ENCODE measurements at places on chromosomes 13 and 19. TPM values are rescaled to one million over a fixed set of nuclear protein-coding genes. Genes with fewer than 3 reads are reported as not detected.

GRCh38 chr13:50122455-50122854 is 107.2 kb downstream of the KCNRG start:
- no peak for DNase-seq

DNA sequence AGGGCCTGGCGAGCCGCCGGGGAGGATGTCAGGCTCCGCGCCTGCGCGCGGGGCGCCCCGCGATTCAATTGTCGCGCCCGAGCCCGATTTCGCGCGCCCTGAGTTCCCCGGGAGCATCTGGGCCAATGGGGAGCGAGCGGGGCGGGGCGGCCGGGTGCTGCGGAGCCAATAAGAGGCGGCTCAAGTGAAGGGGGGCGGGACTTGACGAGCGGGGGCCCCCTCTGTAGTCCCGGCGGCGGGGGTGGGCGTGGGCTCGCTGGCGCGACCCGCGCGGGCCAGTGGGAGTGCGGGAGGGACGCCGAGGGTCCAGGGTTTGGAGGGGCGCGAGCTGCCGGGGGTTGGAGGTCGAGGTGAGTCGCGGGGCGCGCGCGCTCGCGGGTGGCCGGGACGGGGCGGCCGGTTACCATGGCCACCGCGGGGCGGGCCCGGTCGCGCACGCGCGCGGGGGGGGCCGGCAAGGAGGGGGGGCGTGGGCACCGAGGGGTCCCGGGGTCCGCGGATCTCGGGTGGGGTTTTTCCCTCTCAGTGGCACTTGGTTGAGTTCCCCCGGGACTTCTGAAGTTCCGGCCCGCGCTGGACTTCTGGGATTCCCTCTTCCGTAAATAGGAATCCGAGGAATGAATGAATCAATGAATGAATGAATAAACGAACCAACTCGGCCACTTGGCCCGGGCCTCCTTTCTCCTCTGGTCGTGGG is 744 bp downstream of the UHRF1 start:
- peak; percentile 97 for DNase-seq

DNA sequence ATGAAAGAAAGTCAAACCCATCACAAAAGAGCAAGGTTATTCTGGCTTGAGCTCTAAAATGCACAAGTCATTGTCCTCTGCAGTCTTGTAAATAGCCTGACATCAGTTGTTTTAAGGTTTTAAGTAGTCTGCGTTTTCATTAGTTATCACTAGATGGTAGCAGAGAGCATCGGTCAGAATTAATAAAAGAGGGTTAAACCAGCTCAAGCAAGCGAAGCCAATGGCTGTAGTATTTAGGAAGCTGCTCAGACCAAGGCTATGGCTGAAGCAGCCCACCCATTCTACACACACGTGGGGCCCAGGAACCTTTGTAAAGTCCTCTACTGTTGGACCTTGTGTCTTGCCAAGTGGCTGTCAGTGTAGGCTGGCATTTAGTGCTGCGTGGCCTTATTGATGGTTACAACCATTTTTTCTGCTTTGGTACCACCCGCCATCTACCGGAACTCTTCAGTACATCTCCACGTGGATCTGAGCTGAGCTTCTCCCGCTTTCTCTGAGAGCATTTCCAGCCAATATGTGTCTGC is 13.3 kb upstream of the ZNF57 start:
- no peak for DNase-seq

GRCh38 chr13:111325941-111326620 is 5.6 kb downstream of the TEX29 start:
- peak; percentile 68 for DNase-seq

DNA sequence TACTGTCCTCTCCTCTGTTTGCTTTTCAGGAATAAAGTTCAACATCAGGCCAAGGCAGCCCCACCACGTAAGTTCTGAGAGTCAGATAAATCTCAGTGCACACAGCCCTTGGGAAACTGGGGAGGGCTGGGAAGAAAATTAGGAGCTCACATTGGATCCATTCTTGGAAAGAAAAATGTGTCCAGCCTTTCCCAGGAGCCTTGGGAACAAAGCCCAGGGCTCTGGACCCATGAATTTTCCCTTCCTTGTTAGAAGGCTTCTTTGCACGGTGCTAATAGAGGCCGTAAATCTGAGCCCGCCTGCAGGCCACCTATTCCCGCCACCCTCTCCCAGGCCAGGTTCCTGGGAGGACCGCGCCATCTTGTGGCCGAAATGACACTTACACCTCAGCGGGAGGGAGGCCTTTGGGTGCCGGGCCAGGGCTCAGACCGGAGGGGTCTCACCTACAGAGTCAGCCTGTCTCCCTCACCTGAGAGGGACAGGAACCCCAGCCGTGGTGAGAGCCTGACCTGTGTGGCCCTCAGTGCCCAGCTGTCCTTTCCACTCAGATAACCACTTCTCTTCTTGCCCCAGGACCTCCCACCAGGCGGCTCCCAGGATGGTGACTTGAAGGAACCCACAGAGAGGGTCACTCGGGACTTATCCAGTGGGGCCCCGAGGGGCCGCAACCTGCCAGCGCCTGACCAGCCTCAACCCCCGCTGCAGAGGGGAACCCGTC is 25.1 kb upstream of the KCTD15 start:
- DNase-seq = peak; percentile 89

DNA sequence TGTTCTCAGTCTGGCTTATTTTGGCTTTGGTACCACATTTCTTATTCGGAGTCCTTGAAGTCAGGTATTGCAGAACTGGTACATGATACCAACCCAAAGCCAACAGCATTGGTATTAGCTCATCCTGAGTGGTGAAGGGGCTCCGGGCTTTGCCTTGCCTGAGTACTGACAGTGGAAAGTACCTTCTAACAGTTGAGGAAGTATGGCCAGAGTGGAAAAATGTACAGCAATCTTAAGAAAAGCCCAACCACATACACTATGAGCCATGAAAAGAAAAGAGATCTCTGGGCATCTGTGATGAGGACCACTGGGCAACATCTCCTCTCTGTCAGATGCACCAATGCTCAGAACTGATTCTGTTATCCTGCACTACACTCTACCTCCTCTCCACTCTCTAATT is 8.3 kb downstream of the LCP1 start:
- no peak for DNase-seq

GRCh38 chr13:29362849-29363604 is 232.5 kb downstream of the SLC7A1 start:
- no peak for DNase-seq

Gene C13orf42
- not detected for total RNA-seq

Gene ZNF546
- 5.7 TPM for total RNA-seq

Gene FCER2
- 0.71 TPM for total RNA-seq

Gene PPM1N
- total RNA-seq = 1.9 TPM

Data from posterior vena cava (tissue), 2 donors.